K562 (cell line): ENCODE measurements at places on chromosomes 5 and 9.

DNA sequence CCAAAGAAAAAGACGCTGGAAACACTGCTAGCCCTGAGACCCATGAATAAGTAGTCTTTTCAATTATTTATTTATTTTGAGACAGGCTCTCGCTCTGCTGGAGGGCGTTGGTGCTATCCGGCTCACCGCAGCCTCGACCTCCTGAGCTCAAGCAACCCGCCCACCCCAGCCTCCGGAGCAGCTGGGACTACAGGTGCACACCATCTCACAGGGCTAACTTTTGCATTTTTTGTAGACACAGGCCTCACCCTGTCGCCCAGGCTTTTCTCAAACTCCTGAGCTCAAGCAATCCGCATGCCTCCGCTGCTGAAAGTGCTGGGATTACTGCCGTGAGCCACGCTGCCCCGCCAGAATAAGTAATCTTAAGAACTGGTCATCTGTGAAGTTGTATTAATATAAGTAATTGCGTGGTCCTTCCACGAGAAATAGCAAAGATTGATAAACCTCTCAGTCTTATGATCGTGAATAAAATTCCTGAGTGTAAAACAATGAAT, 1.6 kb downstream of the ANXA2R start:
- DNase-seq = no peak

DNA sequence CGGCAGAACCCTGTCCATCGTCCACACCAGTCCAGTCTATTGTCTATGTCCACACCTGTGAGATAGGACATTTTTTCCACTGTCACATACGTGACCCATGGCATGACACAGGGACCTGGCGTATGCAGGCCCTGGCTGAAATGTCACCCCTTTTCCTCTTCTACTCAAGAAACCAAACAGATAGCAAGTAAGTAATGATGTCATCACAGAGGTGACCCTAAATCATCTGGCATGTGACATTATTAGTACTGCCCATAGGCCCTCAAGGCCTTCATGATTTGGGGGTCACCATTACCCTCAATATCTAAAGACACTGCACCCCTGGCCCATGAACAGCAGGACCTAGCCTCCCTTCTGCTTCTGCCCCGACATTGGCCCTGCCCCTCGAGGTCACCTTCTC, 88.3 kb downstream of the LHX2 start:
- DNase-seq = no peak

DNA sequence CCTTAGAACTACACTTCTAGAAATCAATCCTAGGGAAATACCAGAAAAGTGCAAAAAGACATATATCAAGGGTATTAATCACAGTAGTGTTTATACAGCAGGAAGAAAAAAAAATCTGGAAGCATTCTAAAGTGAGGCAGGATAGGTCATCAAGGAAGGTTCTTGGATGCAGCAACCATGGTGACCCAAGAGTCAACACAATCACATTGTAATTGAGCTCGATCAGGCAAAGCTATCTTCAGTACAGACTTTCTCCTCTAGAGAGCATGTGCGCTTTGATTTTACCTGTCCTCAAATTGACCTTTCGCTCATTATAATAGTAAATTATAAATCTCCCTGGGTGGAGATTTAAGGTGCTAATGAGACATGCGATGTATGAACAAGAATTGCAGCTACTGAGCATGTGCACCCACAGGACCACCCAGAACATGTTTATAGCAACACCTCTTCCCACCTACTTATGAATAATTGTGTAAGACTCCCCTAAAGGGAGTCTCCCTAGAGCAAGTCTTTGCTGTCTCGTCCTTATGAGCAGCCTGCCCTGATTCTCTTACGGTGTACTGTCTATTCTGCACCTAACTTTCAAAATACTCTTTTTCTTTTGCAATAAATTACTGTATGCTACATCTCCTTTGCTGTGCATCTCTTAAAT, 297.7 kb downstream of the ATPSCKMT start:
- DNase-seq = no peak

DNA sequence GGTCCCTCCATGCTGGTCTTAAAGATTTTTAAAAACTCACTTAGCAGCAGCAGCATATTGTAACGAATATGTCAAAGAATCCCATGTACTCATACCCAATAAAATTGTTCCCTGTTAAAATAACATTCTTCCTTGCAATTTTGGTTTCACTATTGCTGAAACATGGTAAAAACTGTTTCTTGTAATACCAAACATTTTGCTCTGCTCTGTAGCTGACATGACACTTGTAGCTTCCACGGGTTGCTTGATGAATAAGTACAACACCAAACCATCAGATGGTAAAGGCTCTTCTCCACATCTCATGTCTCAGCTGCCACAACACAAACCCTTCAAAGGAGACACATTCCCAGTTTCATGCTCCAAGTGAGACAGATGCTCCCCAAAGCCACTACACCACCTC, 180.7 kb upstream of the PTGER4 start:
- no peak for DNase-seq

DNA sequence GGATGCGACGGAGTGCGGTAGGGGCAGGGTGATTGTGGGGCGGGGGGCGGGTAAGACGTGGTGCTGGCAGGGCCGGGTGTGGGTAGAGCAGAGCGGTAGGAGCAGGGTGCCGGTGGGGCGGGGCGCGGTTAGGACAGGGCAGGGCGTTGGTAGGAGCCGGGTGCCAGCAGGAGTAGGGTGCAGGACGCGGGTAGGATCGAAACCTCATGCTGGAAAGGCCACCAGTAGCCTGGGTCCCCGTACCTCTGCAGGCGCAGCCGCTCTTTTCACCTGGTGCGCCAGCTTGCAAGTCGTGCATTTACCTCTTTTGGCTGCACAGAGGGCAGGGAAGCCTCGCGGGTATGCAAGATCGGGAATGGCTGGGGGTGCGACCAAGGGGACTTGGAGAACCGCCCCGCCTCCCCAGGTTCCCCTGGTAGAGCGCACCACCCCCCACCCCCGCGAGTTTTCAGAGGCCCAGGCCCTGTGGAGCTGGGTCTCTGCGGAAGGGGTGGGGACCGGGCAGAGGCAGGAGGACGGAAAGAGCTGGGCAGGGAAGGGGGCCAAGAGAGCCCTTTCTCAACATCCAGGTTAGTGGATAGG, 104.8 kb upstream of the SIMC1 start:
- no peak for DNase-seq

DNA sequence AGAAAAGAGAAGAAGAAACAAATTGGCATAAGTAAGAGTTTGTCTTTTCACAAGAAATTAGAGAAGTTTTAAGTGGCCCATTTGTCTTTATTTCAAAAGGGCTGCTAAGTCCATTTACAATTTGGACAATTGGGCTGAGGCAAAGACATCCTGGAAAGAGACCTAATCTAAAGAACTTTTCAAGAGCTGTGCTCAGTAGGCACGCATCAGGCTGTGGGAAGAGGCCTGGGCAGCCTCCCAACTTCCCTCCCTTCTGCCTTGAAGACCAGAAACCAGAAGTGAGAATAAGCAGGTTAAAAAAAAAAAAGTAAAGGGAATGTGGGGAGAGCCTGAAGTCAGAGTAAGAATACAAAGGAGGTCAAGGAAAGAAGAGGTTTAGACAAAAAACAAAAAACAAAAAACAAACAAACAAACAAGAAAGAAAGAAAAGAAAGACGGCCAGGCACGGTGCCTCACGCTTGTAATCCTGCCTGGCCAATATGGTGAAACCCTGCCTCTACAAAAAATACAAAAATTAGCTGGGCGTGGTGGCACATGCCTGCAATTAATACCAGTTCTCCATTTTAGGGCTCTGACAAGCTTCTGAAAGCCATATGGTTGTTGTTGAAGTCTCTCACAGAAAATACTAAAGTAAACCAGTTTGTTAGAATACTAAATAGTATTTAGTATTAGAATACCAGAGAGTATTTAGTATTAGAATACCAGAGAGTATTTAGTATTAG, 48.0 kb upstream of the CEP78 start:
- DNase-seq = no peak

DNA sequence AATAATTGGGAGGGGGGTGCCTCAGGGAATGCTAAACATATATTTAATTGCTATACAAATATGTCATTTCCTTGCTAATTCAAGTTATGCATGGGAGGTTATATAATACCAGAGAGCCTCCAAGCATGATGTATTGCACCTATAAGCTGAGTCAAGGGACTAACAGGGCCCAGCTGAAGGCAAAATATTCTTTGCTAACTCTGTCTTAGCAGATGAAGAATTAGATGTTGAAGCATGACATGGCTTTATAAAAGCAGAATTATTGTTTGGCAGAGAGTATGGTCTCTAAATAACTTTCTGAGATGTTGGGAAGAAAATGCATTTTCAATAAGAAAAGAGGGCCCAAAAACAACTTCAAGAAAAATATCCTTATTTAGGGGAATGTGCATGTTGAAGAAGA, 60.4 kb downstream of the SGCD start:
- no peak for DNase-seq

GRCh38 chr9:128088253-128088945, 20.4 kb downstream of the SLC25A25 start:
- no peak for DNase-seq

DNA sequence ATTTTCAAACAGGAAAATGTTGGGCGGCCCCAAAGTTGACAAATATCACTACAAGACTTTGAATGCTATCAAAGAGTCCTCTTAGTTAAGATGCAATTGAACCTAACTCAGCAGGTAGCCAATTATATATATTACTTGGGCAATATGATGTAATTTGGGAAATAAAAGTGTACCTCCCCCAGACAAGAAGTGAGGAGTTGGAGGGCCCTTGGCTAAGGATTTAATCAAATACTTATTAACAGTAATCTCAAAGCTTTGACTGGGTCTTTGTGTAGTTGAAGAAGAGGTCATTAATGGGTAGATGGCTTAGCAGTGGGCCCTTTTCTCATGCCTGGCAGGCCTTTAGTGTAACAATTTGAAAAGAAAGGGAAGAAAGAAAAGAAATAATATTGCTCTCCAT, 599.0 kb downstream of the CSNK1G3 start:
- no peak for DNase-seq

GRCh38 chr5:16525651-16526050, 60.1 kb upstream of the ZNF622 start:
- no peak for DNase-seq

DNA sequence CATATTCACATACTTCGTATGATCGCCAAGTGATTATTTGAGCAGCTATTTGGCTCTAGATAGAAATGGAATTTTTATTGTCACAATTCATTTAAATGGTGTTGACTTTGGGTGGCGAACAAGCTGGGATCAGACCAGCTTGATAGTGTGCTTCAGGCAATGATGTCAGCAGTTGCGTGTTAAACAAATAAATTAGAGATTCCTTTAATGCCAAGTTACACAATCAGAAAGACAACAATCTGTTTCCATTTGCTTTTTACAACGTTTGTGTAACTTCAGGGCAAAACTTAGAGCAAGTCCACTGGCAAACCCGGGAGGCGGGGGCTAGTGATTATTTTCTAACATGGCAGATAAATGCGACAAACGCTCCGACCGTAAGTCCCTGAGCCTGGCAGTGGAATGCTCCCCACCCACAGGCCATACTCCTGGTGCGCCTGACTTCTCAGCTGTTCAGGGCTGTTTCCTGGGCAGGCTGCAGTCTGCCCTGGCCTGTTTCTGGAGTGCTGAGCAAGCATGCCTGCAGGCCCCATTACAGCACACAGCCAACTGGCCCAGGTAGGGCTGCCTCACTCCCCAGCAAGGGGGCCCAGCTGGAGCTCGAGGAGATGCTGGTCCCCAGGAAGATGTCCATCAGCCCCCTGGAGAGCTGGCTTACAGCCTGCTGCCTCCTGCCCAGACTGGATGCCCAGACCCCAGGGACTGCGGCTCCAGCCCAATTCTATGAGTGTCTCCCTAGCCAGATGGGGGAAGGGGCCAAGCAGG, 88.7 kb downstream of the BASP1 start:
- DNase-seq = no peak

DNA sequence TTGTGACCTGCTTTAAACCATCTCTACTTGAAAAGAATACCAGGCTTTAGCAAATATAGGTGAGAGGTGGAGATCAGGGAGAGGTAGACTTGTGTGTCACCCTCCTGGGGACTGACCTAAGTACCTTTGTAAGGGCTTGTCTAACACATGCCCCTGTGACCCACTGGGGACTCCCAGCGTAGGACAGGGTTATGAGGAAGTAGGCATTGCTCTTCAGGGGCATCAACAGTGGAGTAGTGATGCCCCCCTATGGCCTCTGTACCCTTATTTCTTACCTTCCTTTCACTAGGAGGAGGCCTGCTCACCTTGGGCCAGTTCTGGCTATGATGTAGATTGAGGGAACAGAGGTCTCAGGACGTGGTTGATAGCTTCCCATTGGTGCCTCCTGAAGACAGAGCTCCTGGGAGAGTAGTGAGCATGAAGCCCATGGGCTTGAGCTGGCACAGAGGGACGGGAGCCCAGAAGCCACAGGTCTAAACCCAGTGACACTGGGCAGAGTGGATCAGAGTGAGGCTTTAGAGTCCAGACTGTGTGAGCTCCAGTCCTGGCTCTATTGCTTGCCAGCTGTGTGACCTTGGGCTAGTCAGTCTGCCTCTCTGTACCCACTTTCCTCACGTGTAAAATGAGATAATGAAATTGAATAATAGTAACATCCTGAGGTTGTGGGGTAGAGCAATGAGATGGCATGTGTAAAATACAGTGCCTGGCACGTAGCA, 191.7 kb downstream of the AOPEP start:
- DNase-seq = no peak

DNA sequence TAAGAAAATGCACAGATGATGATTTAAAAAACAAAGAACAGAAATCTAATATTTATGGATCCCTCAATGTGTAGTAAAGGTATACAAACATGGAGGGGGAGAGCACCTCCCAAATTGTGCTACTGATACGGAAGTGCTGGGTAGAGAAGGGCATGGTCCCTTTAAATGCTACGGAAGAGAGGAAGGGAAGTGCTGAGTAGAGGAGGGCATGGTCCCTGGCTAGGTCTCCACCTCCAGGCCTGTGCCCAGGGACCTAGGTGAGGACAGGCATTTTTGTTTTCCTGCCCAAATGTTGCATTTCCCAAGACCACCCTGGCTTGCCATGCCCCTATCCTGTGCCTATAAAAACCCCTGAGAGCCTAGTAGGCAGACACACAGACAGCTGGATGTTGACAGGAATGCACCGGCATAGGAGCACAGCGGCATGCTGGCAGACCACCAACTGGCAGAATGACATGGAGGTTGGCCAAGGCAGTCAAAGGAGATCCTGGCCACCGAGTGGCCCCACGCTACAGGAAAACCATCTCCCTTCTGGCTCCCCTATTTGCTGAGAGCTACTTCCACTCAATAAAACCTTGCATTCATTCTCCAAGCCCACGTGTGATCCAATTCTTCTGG, 62.1 kb upstream of the SPDL1 start:
- no peak for DNase-seq

DNA sequence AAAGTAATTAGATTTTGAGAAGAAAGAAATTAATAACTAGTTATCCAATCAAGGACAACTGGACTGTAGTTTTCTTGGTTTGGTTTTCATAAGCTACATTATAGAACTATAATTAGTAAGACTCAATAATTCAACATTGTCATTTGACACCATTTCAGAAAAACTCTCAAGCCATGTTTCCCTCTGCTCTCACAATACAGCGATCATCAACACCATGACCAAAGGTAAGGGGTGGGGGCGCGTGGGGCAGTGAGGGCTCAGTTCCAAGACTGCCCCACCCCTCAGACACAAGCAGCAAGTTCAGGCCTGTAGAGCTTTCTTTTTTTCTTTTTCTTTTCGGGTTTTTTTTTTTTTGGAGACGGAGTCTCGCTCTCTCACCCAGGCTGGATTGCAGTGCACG, 6.4 kb downstream of the CMBL start:
- peak; percentile 72 for DNase-seq

- no peak for DNase-seq
These were observed 27.2 kb downstream of the HSPA4 start for GRCh38 chr5:133079048-133079447.

- no peak for DNase-seq
These were observed 93.4 kb upstream of the COL5A1 start for GRCh38 chr9:134548185-134548584.

GRCh38 chr5:159034083-159034824, 65.5 kb downstream of the EBF1 start:
- no peak for DNase-seq
